ENCODE measurements at places on chromosomes 4 and X.

- DNase-seq: no peak
Measured at GRCh38 chr4:6020613-6021012, 2.4 kb upstream of the C4orf50 start.

DNA sequence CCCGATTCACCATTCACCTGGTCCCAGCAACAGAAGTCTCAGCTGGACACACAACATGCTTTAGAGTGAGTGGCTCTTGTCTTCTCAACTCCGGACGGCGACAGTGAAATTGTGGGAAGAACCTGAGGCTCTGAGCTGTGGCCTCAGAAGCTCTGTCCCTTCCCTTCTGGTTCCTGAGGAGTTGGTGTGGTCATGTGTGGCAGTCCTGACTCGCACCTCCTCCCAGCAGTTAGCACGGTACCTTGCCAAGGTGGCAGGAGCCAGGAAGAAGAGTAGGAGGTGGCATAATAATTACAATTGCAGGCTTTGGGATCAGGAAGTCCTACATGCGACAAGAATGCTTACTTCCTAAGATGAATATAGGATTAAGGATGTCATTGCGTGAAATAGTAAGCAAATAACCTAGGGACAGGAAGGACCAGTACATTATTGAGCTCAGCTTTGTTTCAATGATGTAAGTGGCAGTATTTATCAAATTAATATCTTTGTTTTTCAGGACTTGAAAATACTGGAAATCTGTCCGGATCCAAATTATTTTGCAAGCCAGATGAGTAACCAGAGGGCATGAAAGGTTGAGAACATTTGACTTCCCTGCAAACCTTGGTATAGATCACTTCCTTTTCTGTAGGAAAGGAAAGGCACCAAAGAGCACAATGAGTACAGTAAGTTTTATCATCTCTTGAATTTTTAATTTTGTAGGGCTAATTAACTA lies 21.1 kb downstream of the RNF4 start:
- DNase-seq: no peak

GRCh38 chr4:98319021-98319420 lies 57.8 kb downstream of the RAP1GDS1 start:
- DNase-seq: no peak

DNA sequence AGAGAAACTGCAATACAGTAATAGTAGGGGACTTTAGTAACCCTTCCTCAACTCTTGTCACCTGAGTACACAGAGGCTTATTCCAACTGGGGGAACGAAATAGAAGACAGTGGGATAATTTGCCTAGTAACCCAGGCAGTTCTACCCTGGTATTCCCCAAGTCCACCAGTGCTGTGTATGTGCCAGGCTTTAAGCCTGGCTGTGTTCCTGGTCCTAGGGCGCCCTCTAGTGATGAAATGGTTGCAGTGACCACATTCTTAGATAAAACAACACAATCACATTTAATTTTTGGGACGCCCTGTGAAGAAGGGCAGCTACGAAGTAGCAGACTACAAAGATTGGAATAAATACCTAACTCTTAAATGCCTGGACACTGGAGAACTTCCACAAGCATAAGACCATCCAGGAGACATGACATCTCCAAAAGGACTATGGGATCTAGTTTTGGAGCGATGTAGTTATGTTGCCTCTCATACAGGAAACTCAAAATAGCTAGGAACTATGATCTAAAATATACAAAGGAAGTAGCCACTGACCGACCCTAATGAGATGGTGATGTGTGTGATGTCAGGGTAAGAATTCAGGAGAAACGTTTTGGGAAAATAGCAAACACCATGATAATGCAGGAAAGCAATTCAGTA lies 288.5 kb upstream of the ZCCHC13 start:
- peak; percentile 66 for DNase-seq

- no peak for DNase-seq
Measured at GRCh38 chr4:125975861-125976397, 661.2 kb downstream of the FAT4 start.

GRCh38 chrX:65635822-65636221 lies 31.6 kb upstream of the MSN start:
- DNase-seq: no peak

- no peak for DNase-seq
Measured at GRCh38 chr4:14529653-14530052, 472.6 kb upstream of the CPEB2 start.

DNA sequence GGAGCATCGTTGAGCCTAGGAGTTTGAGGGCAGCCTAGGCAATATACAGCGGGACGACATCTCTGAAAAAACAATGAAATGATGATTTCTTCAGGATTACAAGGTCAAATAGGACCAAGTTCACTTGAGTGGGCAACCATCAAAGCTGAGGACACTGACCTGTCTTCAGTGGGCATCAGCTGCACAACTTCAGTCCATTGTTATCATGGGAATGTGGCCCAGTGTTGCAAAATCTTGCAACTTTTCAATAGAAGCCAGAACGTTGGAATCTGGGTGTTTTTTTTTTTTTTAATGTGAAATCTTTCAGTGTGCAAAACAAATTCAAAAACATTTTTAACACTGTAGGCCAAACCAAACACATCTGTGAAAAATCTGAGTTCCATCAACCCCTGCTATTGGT lies 155.4 kb upstream of the PLAC1 start:
- DNase-seq: no peak

DNA sequence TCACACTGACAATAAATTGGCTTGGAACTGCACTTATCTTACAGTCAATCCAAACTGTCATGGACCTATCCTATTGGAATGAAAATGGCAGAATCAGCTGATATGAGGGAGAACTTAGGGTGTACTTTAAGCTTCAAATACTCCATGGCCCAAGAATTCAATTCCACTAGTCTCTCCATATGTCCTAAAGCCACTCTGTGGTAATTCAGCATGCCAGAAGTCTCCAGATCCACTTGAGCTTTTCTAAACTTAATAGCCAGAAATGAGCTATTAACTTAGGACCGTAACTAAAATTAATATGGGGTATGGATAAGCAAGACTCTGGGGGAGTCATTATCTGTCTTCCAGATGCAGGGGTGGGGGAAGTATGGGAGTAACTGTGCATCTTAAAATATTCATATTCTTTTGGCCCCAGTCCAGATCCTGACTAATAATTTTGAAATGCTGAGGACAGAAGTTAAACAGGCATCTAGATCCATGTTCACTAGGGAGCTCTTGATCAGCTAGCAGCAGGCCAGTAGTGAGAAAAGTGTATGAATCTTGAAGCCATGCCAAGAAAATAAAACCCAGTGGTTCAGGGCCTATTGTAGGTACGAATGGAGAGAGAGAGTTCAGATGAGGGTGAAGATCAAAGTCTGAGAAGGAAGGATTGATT lies 167.6 kb downstream of the DKK2 start:
- no peak for DNase-seq

- no peak for DNase-seq
Measured at GRCh38 chrX:57417827-57418226, 131.3 kb downstream of the FAAH2 start.

DNA sequence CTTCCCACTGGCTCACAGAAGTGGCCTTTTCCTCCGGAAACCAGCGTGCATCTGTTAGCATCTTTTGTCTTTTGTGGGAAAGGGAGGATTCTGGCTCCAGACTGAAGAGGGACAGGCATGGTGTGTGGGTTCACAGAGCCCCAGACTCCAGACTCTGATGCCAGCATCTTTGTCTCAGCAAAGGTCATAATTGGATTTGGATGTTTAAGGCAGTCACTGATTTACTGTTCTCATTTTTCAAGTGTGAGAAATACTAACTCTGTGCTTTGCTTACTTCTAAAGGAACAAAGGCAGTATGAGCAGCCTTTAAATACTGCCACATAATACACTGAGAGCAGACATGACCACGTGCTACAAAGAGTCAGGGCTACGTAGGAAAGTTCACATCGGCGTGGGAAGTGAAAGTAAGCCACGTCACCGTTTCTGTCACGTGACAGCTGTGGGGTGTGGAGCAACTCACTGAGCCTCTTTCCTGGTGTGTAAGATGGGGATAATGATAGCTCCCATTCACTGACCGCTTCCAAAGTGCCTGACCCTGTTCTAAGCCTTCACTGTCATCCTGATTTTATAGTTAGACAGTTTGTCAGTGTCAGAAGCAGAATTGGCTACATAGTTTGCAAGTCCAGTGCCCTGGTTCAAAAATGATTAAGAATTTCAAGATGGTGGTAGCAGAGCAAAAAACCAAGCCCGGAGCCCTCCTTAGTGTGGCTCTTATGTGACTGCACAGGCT lies 24.8 kb upstream of the TMSB4X start:
- DNase-seq: peak; percentile 89

DNA sequence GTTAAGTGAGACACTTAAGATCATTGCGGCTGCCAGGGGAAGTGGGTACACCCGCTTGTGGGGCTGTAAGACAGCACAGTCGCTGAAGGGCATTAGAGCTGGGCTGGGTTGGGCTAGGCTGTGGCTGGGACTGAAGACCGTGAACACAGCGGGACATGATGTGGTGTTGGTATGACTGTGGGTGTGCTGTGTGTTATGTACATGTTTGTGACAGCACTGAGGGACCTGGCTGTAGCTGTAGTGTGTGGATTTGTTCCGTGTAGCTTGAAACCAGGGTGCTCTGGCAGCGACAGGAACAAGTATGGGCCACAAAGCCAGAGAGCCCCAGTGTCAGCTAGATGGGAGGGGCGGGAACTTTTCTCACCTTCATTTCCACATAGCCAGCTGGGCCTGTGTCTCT lies 82.1 kb downstream of the NHSL2 start:
- peak; percentile 64 for DNase-seq

- no peak for DNase-seq
Measured at GRCh38 chr4:74028504-74028903, 10.0 kb downstream of the CXCL3 start.
